ENCODE measurements at places on chromosomes 7 and 10. TPM values are rescaled to one million over a fixed set of nuclear protein-coding genes. Genes with fewer than 3 reads are reported as not detected.
A peak's percentile ranks its signal among the peaks of the same experiment; 100 is the strongest.

DNA sequence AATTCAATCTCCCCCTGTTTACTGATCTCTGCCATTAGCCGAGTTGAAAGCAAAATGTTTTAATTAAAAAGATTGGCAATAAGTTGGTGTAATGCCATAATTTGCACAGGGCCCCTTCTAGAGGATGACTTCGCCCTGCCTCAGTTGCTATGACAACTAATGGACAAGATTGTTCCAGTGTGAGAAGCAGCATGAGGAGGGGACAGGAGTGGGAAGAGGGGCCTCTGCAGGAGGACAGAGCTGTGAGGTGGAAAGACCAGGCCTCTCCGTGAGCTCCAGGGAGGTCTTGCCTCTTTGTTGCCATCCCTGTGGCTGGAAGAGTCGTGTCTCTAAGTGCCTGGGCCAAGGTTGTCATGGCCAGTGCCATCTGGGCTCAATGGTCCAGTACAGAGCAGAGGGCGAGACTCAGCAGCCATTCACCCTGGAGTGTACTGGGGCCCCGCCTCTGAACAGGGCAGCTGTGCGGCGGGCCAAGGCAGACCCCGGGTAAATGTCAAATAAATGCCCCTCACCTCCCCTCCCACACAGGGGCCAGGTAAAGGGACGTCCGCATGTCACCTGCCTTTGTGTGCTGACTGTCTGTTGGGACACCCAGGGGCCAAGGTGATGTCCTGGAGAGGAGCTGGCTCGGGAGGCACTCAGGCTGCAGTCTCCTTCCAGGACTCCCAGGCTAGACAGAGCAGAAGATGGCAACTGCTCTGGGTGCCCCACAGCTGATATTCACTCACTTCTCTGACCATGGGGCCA lies 97.0 kb upstream of the RET start:
- no peak for DNase-seq

DNA sequence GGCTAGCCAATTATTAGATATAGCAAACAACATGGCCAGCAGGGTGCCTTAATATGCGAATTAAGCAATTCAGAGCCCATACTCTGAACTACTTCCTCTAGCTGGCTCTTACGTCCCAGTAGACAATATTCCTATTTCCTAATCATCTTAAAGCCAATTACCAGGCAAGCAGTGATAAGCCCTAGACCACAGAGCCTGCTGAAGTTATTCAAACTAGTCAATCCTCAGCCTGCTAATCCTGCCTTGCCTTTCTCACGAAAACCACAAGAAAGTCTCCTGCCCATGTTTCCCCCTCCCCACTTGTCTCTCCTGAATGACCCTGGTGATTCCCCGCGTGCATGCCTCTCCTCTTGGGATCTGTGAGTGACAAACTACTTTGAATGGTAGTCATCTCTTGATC lies 86.8 kb upstream of the CACNA2D1 start:
- DNase-seq, result no peak

DNA sequence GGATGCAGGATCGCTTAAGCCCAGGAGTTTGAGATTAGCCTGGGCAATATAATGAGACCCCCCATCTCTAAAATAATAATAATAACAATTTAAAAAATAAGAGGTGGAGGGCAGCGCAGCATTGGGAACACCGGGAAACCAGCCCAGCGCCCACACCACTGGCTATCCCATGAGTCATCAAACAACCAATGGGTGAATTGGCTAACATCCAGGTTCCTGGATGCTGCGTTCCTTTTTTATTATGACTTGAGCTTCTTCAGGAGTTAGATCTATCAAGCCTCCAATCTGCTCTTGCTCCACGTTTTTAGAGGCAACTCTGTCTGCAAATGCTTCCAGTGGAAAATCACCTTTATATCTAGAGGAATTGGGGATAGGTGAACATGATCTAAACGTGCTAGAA lies 10.0 kb upstream of the LRRC4 start:
- DNase-seq, result peak; percentile 64

DNA sequence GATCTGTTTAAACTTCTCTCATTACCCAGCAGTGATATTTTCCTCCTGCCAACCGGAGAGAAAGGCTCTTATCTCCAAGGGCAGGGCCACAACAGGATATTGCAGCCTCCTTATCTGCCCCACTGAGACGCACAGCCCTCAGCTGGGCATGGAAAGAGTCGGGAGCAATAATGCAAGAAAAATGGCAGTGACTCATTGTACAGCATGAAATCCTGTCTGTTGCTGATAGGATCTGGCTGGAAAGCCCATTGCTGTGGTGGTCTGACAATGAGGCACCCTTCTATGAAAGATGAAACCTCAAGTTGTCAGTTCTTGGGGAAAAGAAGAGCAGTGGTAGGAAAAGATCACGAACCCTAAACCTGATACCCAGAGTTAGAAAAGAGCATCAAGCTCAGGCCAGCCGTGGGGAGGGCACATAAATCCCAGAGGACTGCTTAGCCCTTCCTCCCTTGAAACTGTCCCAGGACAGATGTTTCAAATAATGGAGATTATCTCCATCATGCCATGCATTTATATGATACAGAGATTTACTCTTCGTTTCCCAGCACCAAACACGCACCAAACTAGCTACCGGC lies 47.0 kb upstream of the FIGNL1 start:
- DNase-seq, result no peak

The TBX20 gene
- total RNA-seq, result not detected

The LRIT1 gene
- total RNA-seq, result not detected

GRCh38 chr10:44960482-44961229 lies 1.1 kb downstream of the RASSF4 start:
- no peak for DNase-seq

The CYP51A1 gene
- total RNA-seq, result 268 TPM

The GFRA1 gene
- total RNA-seq, result 0.03 TPM

- no peak for DNase-seq
Measured at GRCh38 chr7:731440-732085, 4.5 kb upstream of the PRKAR1B start.

GRCh38 chr10:97515271-97515978 lies 16.7 kb downstream of the UBTD1 start:
- DNase-seq, result no peak

DNA sequence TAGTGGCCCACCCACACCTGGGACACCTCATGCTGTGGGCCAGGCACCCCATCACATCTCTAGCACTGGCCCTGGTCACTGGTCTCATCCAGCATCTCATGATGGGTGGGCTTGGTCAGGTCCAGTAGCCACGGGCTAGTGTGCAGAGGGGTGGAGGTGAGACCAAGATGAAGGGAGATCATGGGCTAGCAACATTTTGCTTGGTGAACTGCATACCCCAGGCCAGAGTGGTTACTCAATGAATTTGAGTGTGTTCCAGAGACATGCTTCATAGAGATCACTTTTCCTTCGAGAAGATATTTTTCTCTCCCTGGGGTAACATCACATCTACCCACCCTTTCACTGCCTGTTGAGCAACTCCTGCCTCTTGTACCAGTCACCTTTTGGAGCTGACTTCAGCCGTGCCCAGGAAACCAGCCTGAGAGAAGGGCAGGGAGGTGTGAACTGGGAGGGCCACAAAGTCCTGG lies 44.2 kb downstream of the MINDY4 start:
- no peak for DNase-seq

- no peak for DNase-seq
Measured at GRCh38 chr10:6654571-6654970, 74.5 kb upstream of the PRKCQ start.

The RPEL1 gene
- not detected for total RNA-seq

The HMX2 gene
- total RNA-seq, result not detected

The CFAP43 gene
- total RNA-seq, result 0.14 TPM

DNA sequence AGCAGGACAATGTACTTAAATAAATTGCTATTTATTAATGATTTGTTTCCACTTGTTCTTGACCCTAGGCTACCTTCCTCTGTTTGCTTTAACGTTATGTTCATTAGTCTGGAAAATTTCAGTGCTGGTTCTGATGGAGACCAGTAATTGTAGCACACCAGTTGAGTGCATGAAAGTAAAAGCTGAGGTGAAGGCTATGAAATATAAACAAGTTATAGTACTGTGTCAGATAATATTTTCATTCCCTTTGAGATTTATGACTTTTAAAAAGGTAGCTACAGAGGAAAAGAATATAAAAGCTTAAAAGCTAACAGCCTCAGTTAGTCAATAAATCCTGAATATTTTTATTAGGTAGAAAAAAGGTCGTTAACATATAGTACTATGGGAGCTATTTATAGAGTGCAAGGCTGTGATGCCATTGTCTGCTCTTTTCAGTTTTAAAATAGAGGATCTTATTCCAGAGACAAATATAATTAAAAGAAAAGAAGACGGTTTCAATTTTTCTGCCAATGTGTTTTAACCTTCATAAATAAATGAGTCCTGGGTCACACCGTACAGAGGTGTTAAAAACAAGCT lies 351.8 kb upstream of the ETV1 start:
- no peak for DNase-seq

DNA sequence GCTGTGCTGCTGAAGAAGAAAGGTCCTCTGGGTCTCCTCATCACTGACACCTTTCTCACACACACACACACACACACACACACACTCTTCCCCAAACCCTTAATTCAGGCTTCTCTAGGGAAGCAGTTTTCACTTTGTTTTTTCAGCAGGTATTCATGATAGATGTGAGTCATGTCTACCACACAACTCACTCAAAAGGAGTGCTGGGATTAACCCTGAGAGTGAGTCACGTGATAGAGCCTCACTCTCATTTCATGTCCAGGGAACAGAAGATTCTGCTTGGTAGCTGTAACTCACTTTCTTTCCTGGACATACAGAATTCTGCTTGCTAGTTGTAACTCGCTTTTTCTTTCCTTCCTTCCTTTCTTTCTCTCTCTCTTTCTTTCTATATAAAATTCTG lies 45.4 kb downstream of the VIM start:
- peak; percentile 91 for DNase-seq

- DNase-seq, result no peak
Measured at GRCh38 chr7:88040694-88041093, 106.6 kb downstream of the ADAM22 start.

The EBF3 gene
- total RNA-seq, result 0.04 TPM

The SLC18A3 gene
- not detected for total RNA-seq

- DNase-seq, result no peak
Measured at GRCh38 chr10:14412624-14413023, 81.9 kb upstream of the FRMD4A start.

DNA sequence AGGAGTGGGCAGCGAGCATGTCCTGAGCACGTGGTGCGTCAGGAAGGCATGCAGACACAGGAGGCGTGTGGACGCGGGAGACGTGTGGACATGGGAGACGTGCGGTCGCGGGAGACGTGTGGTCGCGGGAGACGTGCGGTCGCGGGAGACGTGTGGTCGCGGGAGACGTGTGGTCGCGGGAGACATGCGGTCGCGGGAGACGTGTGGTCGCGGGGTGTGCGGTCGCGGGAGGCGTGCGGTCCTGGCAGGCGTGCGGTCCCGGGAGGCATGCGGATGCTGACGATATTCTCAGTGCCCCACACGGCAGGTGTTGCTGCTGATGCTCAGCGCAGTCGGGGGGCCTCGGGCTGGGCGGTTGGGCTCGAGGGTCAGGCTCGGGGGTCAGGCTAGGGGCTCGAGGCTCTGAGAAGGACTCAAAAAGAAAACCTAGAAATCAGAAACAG lies 94.2 kb downstream of the NKX6-2 start:
- no peak for DNase-seq

The NRAP gene
- total RNA-seq, result not detected

- no peak for DNase-seq
Measured at GRCh38 chr7:91140286-91140685, 123.9 kb upstream of the FZD1 start.

- peak; percentile 14 for DNase-seq
Measured at GRCh38 chr7:148672041-148672440, 26.7 kb upstream of the CUL1 start.

DNA sequence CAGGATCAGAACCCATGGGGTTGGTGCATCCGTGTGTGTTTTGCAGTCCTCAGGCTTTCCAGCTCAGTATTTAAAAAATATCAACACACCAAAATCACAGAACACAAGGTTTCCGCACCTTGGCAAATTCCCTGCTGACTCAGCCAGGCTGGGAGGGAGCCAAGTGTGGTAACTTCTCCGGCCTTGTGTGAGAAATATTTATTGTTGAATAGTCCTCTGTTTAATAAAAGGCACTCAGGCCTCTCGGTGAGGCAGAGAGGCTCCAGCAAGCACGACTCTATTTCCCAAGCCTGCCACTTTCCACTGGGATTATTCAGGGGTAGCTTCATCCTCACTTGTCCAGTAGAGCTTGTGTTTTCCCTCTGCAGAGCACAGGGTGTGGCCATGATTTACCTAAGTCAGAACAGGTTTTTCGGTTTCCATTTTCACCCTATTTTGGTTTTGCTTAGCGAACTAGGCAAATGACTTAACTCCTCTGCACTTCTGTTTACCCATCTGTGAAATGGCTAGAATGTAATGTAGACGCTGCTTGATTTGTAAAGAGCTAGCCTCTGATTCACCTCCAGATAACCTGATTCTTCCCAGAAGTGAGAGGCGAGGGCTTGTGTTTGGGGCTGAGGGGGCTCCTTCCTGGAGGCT lies 13.0 kb upstream of the CHST15 start:
- peak; percentile 87 for DNase-seq

The COL17A1 gene
- total RNA-seq, result 1,970 TPM

The CDK14 gene
- total RNA-seq, result 9.5 TPM

The GCC1 gene
- total RNA-seq, result 19.6 TPM

- no peak for DNase-seq
Measured at GRCh38 chr7:159007364-159007995, 137.2 kb downstream of the VIPR2 start.

DNA sequence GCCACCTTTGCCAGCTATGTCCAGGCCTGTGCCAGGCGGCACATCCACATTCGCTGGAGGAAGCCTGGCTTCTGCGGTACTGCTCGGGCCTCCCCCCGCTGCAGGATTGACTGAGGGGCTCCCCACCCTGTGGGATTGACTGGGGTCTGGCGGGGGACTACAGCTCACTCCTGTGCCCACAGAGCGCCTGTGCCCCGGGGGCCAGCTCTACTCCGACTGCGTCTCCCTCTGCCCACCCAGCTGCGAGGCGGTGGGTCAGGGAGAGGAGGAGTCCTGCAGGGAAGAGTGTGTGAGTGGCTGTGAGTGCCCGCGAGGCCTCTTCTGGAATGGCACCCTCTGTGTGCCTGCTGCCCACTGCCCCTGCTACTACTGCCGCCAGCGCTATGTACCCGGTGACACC lies 6.7 kb upstream of the ZNF467 start:
- no peak for DNase-seq

DNA sequence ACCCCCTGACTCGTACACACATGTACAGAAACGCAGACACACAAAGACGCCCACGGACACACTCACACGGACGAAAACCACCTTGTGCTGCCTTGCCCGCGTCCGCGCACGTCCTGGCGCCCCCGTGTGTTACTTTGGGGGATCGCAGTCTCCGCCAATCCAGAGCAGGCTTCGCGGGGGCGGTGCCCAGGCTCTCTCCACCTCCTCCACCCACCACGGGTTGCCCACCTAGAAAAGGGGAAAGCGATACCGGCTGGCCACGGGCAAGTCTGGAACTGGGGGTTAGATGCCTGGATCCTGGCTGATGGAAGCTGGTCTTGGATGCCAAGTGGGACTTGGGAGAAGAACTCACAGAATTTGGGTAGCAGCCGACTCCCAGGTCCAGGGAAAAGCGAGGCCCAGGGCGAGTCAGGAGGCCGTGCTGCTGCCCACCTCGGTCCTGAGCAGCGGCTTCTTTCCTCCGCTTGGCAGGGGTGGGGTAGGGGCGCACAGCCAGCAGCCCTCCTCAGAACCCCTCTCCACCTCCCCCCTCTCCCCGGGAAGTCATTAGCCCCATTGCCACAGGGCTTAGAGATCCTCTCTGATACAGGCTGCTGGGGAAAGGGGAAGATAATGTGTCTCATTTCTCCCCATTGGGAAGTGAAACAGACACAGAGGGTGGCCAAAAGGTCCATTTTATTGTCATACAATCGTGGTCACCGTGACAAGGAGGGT lies 4.6 kb upstream of the VGF start:
- no peak for DNase-seq
